ENCODE measurements at places on chromosomes 12 and 14. TPM values are rescaled to one million over a fixed set of nuclear protein-coding genes. Genes with fewer than 3 reads are reported as not detected.

TEX52 gene
- not detected for polyA plus RNA-seq

NTF3 gene
- polyA plus RNA-seq: not detected

AMHR2 gene
- polyA plus RNA-seq: not detected

DNA sequence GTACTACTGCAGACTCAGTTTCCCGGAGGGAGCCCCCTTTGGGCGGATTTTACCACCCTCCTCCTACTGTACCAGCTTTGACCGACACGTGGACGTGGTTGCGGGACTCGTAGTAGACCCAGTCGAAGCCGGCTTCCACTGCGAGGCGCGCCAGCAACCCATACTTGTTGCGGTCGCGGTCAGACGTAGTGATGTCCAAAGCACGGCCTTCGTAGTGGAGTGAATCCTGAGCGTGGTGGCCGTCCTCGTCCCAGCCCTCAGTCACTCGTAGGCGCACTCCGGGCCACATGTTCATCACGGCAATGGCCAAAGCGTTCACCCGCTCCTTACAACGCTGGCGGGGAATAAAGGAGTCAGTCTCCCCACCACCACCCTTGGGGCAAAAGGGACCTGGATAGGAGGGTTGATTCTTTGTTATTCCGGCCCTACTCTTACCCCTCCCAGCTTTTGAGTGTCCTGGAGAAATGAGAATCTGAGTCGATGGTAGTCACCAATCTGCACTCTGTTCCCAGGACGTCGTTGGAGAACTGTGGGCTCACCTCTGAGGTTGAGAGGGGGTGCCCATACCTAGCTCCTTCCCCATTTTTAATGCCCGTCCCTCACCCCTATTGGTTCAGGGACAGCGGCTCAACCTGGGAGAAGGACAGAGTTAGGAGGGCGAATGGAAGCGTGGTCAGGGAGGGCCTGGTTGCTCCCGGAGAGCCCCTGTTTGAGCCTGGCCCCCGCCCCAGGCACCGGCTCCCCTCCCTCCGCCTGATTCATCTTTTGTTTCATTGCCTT, 3.4 kb downstream of the DHH start:
- DNase-seq: no peak

DNA sequence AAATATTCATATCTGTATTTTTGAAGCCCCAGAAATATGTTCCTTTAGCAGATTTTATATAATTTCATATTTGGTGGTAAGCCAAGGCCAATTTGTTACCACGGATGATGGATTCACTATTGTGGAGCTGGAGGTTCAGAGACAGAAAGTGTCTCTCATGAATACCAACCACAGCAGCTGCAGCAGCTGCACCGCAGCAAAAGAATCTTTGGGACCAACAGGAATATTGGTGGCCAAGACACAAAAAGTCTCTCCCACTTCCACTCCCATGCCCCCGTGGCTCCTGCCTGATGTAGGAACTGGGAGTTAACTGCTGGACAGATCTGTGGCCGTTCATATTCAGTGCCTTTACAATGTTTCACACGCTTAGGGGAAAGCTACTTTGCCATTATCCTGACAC, 155.3 kb downstream of the ADAMTS20 start:
- DNase-seq: no peak
